ENCODE measurements at places on chromosomes 5 and 9.
A peak's percentile ranks its signal among the peaks of the same experiment; 100 is the strongest.

- peak; percentile 50 for DNase-seq
Measured at GRCh38 chr5:122183098-122183787, 53.9 kb downstream of the ZNF474 start.

- DNase-seq = no peak
Measured at GRCh38 chr5:132410451-132411303, 41.2 kb downstream of the SLC22A5 start.

DNA sequence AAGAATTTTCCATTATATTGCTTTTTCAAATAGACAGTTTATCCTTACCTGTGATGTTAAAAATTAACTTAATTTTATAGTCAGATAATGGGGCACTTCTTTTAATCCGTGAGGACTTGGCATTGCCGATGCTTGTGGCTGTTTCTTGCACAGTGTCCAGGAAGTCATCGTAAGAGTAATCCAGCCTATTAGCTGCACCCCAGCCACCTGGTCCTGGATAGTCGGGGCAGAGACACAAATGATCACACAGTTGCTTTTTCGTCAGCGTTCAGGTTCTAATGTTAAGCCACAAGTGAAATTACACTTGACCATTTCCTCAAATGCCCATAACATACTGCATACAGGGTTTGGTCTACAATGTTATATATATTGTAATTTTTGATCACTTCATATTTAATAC is 107.4 kb downstream of the SVEP1 start:
- no peak for DNase-seq

- DNase-seq = peak; percentile 89
Measured at GRCh38 chr9:134366223-134367031, 40.2 kb downstream of the RXRA start.

DNA sequence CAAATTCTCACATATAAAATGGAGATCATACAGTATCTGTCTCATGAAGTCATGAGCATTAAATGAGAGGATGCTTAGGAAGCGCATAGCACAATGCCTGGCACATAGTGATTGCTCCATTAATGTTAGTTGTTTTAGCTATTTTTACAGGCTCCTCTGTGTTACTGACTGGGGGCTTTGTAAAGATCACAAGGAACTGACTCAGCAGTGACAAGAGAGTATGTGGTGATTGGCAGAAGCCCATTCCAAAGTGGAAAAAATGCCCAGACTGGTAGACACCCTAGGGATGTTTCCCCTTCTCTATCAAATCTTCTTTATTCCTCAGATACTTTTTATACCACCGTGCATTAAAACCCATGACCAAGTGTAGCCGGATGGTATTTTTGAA is 33.5 kb downstream of the ABLIM3 start:
- DNase-seq = no peak

DNA sequence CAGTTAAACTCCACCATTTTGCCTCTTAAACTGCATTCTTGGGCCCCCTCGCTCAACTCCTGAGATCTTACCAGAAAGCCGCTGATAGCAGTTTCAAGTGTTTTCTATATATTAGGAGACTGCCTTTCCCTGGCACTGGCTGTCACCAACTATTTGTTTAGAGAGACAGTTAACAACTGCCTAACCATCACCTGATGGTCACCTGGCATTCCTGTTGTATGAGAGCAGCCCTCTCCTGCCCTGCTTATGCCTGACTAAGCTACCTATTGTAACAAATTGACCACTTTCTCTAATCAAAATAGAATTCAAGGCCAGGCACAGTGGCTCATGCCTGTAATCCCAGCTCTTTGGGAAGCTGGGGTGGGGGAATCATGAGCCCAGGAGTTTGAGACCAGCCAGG is 28.0 kb upstream of the SIL1 start:
- DNase-seq = no peak

GRCh38 chr5:143258559-143259253 is 144.8 kb downstream of the NR3C1 start:
- DNase-seq = no peak

DNA sequence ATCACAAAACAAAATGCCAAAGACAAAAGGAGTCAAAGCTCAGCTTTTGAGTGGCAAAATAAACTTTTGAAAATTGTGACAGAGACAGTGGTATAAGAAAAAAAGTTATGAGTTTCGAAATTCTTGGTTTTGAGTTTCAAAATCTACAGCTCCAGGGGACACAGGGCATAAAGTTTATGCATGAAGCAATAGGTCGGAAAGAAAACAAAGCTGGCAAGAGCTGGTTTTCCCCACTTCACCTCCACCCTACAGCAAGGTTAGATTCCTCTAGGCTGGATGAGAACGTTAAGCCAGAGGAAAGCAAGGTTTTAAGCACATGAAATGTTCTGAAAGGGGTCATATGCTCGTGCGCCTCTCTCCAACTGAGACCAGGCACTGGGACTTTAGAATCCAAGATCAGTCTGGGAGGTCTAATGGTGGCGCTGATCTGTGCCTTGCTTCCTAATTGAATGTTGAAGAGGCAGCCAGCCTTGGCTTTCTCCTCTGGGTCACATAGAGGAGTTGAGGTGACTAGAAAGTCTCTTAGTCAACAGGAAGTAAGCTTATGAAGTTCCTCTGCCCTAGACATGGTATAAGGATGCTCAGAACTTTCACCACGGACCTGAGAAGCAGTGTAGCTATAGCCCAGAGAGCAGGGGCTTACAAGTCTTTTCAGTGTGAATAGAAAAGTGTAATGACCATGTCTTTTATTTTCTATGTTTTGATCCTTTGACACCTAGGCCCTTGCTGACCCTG is 167.7 kb upstream of the DMAC1 start:
- DNase-seq = no peak

- no peak for DNase-seq
Measured at GRCh38 chr5:149665416-149666175, 64.5 kb upstream of the PPARGC1B start.

GRCh38 chr5:38162625-38163024 is 95.7 kb upstream of the EGFLAM start:
- no peak for DNase-seq

GRCh38 chr9:85212209-85212608 is 529.5 kb downstream of the AGTPBP1 start:
- DNase-seq = no peak

DNA sequence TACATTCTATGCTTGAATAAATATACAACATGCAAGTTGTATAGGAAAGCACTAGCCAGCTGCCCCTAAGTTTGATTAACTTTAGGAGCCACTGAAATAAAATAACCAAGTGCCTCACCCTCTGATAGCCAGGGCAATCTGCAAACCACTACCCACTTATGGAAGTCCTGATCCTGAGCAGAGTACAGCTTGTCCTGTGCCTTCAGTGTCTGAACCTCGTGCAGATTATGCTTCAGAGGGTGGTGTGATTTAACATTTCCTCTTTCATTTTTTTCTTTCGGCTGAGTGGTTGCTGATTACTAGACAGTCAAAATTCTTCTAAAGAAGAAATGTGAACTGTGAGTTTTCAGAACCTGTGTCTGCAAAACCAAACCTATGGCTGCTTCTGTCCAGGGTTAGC is 327.7 kb downstream of the PIK3R1 start:
- no peak for DNase-seq

DNA sequence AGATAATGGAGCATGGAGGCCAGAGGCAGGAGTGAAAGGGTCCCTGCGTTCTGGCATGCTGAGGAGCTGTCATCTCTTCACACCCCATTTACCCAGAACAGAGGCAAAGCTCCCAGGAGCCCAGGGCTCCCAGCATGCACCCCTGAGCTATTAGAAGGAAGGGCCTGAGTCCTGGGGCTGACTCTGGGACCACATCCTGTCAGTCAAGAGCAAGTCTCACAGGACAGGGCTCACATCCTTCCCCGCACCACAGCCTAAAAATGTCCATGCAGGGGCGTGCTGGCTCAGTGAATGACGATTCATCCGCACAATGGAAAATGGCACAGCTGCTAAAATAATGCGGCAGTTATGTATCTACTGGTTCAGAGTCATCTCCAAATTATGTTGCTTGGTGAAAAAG is 31.4 kb downstream of the CAMK2A start:
- DNase-seq = no peak

- no peak for DNase-seq
Measured at GRCh38 chr9:90114641-90115425, 510.0 kb downstream of the GADD45G start.

- DNase-seq = peak; percentile 18
Measured at GRCh38 chr5:120655828-120656435, 191.8 kb downstream of the PRR16 start.

GRCh38 chr5:54651482-54652076 is 134.0 kb downstream of the SNX18 start:
- peak; percentile 96 for DNase-seq

GRCh38 chr5:39005566-39006232 is 68.5 kb downstream of the RICTOR start:
- no peak for DNase-seq

DNA sequence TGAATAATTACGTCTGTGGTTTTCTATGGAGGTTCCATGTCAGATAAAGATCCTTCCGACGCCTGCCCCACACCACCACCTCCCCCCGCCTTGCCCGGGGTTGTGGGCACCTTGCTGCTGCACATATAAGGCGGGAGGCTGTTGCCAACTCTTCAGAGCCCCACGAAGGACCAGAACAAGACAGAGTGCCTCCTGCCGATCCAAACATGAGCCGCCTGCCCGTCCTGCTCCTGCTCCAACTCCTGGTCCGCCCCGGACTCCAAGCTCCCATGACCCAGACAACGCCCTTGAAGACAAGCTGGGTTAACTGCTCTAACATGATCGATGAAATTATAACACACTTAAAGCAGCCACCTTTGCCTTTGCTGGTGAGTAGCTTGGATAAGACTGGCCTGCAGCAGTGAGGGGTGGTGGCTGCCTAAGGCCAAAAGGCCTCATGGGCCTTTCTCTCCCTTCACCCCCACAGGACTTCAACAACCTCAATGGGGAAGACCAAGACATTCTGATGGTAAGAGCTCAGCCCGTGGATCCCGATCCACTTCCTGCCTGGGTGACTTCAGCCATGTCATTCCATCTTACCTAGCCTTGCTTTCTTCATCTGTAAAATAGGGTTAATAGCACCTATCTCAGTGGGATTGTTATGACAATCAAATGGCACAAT is at the start of gene IL3:
Gene IL3 (plus strand): TSS at position 155 of the 661 bp plus-strand sequence. CDS start 52 bp downstream, at position 207.
- no peak for DNase-seq

DNA sequence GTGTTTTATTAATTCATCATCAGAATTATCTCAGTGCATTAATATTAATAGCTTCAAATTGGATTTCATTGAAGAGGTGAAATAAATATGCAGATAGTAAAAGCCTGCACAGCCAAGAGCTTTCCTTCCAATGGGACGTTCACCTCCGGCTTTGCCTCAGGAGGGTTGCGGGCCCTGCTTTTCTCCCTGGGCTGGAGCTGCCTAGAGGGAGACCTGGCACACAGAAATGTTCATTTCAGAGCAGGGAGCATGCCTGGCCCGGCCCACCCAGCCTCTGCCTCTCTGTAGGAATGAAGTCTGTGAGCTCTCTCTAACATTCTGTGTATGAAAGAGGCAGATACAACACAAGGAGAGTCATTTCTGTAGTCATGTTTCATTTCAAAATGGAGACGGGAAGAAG is 100.4 kb upstream of the IRX2 start:
- DNase-seq = no peak

DNA sequence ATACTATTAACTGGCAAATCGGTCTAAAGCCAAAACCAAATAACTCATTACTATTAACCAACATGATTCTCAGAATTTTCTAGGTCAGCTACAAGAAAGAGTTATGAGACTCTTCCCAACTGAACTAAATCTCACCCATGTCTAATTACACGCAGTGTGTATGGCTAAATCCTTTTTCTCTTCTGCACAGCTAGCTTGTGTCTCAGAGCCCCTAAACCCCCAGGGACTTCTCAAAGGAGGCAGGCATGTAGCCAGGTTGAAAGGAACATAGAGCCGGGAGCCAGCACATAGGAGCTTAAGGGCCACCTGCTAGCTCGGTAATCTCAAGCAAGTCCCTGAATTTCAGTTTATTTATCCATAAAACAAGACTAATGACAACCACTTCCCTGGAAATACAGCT is 2.2 kb upstream of the GZMK start:
- no peak for DNase-seq

DNA sequence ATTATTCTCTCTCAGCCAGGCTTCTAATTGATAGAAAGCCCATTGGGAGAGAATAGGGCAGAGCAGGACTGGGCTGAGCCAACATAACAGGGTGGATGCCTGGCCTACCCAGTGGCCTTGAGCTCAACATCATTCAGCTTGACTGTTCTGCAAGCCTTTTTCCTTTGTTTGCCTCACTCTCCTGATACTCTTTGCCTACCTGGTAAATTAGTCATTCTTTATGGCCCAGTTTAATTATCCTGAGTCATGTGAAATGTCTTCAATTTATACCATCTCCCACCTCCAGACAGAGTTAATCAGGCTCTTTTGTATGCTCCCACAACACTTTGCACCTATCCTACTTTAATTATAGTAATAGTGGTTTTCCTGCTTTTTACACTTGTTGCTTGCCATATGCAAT is 13.6 kb downstream of the GLRA1 start:
- no peak for DNase-seq

DNA sequence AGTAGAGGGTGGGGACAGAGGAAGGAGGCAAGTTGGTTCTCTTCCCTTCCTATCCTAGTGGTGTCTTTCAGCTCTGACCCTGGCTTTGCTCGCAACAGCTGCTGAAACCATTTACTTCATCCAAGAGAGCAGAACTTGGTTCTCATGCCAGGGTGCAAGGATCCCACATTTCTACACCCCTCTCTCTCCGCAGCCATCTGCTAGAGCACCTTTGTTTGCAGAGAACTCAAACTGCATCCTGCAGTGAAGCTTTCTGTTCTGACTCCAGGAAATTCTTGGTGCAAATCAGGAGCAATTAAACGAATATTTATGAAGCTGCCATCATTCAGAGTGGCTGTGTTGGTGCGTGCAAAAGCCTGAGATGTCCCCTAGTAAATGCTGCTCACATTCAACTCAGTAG is 31.9 kb downstream of the NEUROG1 start:
- DNase-seq = no peak

- no peak for DNase-seq
Measured at GRCh38 chr5:150052956-150053712, 33.2 kb downstream of the CSF1R start.

- no peak for DNase-seq
Measured at GRCh38 chr9:91824601-91825305, 125.3 kb downstream of the ROR2 start.

GRCh38 chr9:110601098-110601497 is 21.6 kb upstream of the SVEP1 start:
- DNase-seq = no peak

- DNase-seq = no peak
Measured at GRCh38 chr5:150778517-150779396, at the start of gene SMIM3. Gene SMIM3, plus strand, starts transcription at chr5:150778757. Its CDS starts 16,684 bp downstream, at chr5:150795441.

- no peak for DNase-seq
Measured at GRCh38 chr9:135050072-135050990, 37.1 kb upstream of the OLFM1 start.

GRCh38 chr5:156208271-156208670 is 118.7 kb upstream of the SGCD start:
- DNase-seq = no peak
